ENCODE measurements at places on chromosomes 1 and 21. TPM values are rescaled to one million over a fixed set of nuclear protein-coding genes. Genes with fewer than 3 reads are reported as not detected.

The AVPR1B gene
- not detected for polyA plus RNA-seq

The AJAP1 gene
- polyA plus RNA-seq = 0.50 TPM

The CASQ2 gene
- not detected for polyA plus RNA-seq

The F5 gene
- not detected for polyA plus RNA-seq

The CNR2 gene
- not detected for polyA plus RNA-seq

The DRAXIN gene
- not detected for polyA plus RNA-seq

The HSD3B1 gene
- polyA plus RNA-seq = not detected

The ATAD3C gene
- polyA plus RNA-seq = 0.20 TPM

The CACNA1E gene
- polyA plus RNA-seq = not detected

The GBP6 gene
- not detected for polyA plus RNA-seq

The C1orf210 gene
- not detected for polyA plus RNA-seq

The PROK1 gene
- polyA plus RNA-seq = not detected

The NHLH1 gene
- 0.20 TPM for polyA plus RNA-seq

The TEKT2 gene
- 0.16 TPM for polyA plus RNA-seq

The NES gene
- 15.0 TPM for polyA plus RNA-seq

The F13B gene
- polyA plus RNA-seq = not detected

The GUK1 gene
- 282 TPM for polyA plus RNA-seq

The CFHR3 gene
- not detected for polyA plus RNA-seq

The SPRR2G gene
- not detected for polyA plus RNA-seq
